ENCODE measurements at places on chromosomes 4 and X. TPM values are rescaled to one million over a fixed set of nuclear protein-coding genes. Genes with fewer than 3 reads are reported as not detected.

DNA sequence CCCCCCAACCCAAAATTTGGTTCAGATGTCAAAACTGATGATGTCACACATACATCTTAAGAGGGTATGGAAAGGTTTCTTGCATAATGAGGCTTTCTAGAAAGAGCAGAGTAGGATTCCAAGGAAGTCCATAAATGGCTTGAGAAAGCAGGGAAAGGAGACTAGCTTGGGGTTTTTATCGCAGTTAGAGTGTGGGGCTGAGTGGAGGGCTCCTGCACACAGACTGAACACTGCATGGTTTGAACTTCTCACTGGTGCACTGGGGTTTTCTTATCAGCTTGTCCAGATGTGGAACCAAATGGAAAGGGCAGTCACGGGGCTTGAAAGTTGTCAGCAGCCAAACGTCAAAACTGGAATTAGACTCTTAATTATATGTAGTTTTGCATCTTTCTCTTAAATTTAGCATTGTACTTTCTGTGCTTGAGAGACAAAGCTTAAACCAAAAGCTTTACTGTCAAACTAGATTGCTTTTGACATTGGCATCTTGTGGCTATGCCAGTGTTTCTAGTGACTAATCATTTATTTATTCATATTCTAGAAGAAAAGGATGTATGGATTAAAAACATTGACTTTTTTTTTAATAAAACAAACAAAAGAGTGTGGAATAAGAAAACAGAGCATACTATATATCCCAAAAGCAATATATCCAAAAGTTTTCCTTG is 78.3 kb upstream of the STIM2 start:
- no peak for DNase-seq

GRCh38 chrX:48823053-48823452 is 3.3 kb upstream of the ERAS start:
- no peak for DNase-seq

DNA sequence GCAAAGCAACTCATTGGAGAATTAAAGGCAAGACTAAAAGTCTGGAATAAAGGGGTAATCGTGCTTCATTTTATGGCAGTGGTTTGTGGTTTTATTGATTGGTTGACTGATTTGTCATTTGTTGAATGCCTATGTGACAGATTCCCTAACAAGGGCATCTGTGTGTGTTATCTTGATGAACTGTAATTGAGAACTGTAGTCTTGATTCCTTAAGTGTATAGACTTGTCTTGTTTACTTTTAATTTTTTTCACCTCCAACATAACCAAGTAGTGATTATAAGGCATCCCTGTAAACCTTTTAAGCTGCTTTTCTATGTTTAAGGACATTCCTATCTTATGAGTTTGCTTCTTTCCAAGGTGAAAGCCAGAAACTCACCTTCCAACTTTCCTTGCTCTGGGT is 216.0 kb upstream of the TAPT1 start:
- no peak for DNase-seq

DNA sequence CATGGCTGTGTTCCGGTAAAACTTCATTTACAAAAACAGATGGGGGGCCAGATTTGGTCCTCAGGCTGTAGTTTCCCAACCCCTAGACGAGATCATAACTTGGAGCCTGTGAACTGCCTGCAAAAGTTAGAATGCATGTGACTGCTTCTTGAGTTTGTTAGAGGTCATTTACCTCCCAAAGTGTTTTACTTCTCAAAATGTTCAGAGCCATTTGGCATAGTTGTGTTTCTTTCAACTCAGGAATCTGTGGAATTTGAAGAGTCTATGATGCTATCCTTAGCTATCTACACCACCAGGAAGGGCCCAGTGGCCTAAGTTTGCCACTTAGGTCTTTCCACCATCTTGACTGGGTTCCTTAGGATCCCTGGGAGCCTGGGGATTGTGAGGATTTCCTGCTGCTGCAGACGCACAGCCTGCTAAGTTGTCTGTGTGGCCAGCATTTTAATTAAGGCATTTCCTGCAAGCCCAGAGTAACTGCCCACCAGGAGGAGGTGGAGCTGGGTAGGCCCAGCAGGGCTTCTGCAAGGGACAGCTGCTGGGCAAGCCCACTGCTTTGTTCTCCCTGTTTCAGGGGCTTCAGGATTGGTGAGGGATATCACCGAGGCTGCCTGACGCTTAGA is 53.1 kb downstream of the CCNI start:
- DNase-seq: no peak

PLAC8 gene
- total RNA-seq: 106 TPM

SLC25A5 gene
- 127 TPM for total RNA-seq

MAP9 gene
- 181 TPM for total RNA-seq

- DNase-seq: no peak
Observed at GRCh38 chr4:24650849-24651640, 66.7 kb upstream of the DHX15 start.

VCX2 gene
- total RNA-seq: not detected

MAGED4B gene
- 32.8 TPM for total RNA-seq

P2RY4 gene
- total RNA-seq: 0.20 TPM

- DNase-seq: no peak
Observed at GRCh38 chrX:44012484-44013096, 39.4 kb upstream of the NDP start.

GRCh38 chr4:164378361-164378760 is 375.6 kb upstream of the SMIM31 start:
- no peak for DNase-seq

DNA sequence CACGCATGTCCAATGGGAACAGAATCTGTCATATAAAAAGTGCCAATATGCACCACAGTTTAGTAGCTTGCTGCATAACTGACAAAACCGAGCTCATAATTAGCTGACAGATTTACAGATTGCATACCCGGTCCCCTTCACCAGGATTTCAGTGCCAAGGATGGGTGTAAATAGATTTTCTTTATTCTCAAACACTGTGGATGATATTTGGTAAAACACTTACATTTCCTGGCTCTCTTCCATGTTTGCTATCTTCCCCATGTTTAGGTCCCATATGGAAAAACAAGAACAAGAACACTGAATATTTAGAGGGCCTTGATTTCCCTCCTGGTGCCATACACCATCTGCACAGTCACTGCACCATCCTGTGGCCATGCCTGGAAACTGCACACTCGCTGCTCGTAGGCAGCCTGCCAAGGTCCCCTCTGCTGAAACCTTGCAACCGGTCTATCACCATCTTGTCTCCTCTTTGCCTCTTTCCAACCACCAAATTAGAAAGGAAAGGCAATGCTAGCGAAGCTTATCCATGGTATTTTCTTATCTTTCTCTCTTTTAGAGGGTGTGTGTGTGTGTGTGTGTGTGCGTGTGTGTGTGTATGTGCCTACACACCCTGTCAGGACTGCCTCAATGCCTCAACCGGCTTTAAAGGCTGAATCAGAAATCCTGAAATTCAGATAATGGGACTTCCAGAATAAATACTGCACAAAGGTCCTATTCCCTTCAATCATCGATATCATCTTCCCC is 124.2 kb upstream of the MBNL3 start:
- DNase-seq: peak; percentile 2

- DNase-seq: peak; percentile 44
Observed at GRCh38 chr4:143558823-143559756, 45.6 kb downstream of the SMARCA5 start.

- DNase-seq: no peak
Observed at GRCh38 chr4:185819144-185819543, 7.2 kb upstream of the SORBS2 start.

RTL5 gene
- total RNA-seq: 2.0 TPM

DNA sequence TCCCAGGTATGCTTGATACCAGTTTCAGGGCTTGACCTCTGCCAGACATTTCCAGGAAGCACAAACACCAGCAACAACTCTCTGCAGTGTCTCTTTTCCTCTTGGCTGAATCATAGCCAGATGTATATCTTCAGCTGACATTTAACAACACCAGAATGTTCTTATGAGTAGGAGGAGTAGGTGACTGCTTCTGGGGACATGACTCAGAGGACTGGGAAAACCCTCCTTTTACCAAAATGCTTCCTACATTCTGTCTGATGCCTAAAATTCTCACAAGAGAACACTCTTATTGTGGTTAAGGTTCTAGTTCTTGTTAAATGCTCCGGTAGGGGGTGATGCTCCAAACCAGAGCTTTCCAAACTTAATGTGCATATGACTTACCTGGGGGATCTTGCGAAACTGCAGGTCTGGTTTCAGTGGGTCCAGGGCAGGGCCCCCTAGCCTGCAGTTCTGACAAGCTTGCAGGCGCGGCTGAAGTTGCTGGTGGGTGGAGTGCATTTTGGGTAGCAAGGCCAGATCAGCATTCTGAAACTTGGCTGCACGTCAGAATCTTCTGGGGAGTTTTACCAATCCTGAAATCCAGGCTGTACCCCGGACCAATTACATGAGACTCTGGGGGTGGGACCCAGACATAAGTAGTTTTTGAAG is 329.3 kb upstream of the RPS6KA3 start:
- DNase-seq: no peak

- DNase-seq: peak; percentile 60
Observed at GRCh38 chrX:48617542-48618340, 20.4 kb downstream of the WDR13 start.

DNA sequence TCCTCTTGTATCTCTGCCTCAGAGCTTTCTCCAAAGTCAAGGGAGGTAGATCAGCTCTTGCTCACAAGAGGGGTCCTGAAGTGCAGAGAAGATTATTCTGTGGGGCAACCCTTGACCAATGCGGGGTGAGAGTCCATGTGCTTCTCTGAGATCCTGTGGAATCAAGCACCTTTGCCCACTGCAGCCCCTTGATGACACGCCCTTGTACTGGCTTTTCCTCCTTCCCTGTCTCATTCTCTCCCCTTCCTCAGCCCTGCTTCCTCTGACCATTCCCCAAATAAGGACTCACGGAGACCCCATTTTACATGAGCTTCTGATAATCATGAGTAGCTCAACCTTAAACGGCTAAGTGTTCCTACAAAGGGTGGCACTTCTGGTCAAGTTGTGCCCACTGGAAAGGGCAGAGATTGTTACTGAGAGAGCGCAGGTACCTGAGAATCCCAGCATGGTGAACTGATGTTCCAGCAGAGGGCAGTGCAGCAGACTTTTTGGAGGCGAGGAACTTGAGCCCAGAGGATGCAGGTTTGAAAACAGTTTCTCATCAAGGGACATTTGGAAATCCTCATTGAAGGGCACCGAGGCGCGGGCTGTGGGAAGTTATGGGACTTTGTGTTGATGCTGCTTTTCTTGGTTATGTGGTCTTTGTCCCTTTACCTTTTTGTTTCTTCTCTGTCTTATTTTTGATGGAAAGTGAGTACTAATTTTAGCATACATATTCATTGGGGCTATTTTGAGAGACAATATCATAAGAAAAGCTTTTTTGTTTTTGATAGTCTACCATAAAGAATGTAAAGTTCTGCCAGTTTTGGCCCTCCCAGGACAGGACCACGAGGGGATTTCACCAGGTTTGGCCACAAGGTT is 201.3 kb downstream of the RBM46 start:
- DNase-seq: peak; percentile 40

DNA sequence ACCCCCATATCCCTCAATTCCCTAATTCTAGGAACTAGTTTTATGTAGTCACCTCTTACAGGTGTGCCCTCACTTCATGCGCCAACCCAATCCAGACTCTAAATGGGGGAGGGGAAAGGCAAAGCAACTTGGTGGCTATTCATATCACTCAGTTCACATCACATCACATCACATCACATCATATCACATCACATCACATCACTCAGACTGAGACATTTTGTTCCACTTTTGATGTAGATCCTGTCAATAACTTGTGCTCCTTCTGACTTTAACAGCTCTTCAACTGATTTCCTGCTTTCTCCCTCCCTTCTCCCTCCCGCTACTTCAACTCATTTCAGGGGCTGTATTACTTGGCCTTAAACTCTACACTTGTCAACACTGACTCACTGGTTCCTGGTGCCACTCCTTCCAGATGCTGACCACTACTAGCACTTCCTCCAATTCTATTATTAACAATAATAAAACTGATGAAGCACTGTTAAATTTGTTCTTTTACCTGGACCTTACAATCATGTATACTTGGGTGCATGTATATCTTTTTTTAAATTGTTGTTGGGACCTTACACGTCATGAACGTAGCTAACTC is 29.1 kb upstream of the PLS3 start:
- no peak for DNase-seq

DNA sequence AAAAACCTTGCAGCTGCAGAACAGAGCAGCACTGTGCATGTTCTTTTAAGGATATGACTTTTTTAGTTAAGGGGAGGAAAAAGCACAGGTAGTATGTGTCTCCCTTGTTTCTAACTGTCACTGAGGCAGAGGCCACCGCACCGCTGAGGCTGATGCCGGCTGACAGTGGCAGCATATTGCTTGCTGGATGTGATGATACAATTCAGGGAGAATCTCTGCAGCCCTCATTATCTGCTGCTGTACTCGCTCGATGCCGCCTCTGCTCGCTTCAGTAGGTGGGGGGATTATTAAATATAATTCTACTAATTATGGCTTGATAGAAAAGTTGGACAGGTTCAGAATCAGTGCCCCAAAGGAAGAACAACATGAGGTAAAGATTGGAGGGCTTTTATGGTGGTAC is 378.8 kb upstream of the NOCT start:
- no peak for DNase-seq

DNA sequence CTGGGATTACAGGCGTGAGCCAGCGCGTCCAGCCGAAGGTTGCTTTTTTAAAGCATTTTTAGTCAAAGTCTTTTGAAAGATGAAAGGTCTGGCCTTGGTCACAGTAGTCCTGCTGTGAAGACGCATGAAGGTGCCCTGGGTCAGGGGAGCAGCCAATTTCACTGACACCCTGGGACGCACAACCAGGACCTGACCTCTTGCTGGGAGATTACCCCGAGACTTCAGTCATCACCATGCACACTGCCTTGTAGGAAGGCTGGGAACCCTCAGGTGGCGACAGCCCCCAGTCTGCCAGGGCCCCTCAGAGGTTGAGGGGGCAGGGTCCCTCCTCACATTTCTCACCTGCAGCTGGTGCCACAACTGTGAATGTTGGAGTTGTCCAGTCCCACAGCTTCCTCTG is 53.2 kb downstream of the CPLX1 start:
- no peak for DNase-seq

F11 gene
- not detected for total RNA-seq

Data from G401 (cell line).